ENCODE measurements at places on chromosomes 13 and 19.

- peak; percentile 46 for DNase-seq
Observed at GRCh38 chr19:53192771-53193534, at the start of gene ZNF665. TSS of gene ZNF665 (minus strand) at chr19:53193358. CDS start at chr19:53182898, 10,460 bp downstream.

GRCh38 chr19:58555369-58555885 lies 522 bp upstream of the CHMP2A start:
- no peak for DNase-seq

DNA sequence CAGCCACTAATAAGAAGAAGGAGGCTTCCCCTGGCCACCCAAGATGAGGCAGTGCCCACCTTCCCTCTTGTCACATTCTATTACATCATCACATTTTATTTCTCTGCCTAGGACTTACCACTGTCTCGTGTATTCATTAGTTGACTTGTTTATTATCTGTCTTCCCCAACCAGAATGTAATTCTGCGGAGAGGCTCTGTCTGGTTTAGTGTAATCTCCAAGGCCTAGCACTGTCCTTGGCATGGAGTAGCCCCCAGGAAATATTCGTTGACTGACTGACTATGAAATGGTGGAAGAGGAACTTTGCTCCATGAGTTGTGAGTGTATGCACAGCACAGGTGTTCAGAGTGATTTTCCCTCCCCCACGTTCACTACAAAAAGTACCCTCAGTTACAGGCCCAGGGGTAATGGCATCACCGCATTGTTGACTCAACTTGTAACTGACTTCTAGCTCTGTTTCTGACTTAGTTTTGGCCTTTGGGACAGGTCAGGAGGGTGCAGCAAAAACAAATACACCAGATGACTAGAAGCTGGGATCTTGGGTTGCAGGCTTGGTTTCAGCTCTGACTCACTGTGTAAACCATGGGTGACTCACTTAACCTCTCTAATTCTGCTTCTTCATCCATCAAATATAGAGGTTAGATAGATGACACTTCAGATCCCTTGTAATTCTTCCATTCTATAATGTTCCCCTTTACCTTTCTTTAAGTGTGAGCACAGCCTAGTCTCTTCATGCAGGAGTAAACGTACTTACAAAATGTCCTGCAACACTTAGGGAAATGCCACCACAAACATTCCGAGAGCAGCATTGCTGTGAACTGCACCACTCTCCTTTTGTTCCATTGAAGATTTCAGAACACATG lies 229.7 kb downstream of the KCNRG start:
- peak; percentile 82 for DNase-seq

- no peak for DNase-seq
Observed at GRCh38 chr19:20787786-20788185, 11.7 kb downstream of the ZNF66 start.

DNA sequence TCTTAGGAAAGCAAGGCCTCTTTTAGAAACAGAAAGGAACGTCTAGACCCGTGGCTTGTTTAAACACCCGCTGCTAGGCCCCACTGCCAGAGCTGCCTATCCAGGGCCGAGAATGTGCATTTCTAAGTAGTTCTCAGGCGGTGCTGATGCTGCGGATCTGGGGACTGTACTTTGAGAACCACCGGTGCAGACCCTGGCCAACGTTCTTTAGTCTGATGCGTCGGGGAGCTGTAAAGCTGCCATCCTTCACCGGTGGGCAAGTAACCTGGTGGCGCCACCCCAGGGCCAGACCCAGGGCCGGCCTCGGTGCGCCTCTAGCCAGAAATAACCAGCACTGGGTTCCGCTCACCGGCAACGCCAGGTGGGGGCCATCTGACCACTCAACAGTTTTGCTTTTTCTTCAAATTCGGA lies 47.1 kb downstream of the TGDS start:
- DNase-seq = no peak

DNA sequence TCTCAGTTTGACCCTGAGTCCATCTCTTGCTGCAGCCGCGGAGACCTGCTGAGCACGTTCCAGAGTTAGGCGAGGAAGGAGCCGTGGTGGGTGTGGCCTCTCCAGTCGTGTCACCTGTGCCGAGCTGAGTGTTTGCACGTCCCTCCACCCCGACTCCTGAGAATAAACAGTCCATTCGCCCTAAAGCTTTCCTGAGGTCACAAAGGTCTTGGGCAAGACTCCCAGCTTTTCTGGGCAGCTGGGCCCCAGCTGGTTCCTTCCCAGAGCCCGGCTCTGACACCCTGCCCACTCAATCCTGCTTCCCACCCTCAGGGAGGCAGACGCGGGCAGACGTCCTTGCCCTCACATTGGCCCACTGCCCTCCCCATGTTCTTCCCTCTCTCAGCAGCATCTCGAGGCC lies 142.2 kb downstream of the KCTD15 start:
- DNase-seq = no peak

DNA sequence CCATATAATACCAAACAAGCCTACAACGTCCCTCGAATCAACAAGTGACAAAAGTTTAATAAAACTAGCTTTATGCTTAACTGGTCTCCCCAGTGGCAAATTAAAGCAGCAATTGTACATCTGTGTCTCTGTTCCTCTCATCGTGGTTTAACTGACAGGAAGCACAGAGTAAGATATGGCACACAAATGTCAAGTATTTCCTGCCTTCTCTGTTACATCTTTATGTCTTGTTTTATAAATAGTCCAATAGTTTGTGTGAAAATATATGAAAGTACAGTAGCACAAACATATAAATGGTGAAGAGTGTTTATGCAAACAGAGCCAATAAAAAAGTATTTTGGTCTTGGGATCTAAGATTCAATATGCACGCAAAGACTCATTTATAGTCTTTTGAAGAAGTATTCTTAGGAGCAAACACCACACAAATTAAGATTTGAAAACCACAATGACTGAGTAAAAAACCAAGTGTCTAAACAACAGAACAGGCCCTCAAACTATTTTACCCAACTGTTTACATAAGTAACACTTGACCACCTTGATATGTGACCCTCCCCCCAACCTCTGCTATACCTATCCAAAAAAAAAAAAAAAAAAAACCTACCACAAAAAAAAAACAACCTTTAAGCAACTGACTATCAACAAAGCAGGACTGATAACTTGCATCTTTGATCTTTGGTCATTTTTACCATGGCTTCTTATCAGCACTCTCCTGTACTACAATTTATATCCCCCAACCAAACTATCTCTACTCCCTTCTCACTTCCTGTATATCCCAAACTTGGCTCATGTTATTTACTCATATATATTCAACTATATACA lies 14.0 kb downstream of the ELF1 start:
- no peak for DNase-seq

DNA sequence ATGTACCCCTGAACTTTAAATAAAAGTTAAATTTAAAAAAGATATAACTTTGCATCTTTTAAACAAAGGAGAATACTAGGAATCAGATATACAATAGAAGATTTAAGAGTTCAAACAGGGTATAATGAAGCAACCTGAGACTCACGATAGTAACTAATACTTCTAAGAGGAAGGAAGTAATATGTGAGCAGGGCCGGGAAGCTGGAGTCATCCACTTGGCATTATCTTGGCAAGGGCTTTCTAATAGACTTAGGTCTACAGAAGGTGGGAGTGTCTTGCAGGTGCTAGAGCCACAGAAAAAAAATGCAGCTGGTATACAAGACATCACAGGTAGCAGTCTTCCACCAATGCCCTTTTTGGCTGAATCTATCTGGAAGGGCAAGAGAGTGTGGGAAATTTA lies 231.9 kb downstream of the KCTD12 start:
- peak; percentile 33 for DNase-seq

DNA sequence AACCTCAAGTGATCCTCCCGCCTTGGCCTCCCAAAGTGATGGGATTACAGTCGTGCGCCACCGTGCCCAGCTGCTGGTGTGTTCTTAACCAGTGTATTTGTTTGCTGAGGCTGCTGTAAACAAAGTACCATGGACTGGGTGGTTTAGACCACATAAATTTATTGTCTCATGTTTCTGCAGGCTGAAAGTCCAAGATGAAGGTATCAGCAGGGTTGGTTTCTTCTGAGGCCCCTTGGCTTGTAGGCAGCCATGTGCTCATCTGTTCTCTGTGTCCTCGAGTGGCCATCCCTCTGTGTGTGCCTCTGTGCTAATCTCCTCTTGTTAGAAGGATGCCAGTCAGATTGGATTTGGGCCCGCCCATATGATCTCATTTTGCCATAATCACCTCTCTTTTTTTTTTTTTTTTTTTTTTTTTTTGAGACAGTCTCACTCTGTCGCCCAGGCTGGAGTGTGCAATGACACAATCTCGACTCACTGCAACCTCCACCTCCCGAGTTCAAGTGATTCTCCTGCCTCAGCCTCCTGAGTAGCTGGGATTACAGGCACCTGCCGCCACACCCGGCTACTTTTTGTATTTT lies 31.8 kb downstream of the PEX11G start:
- peak; percentile 48 for DNase-seq

DNA sequence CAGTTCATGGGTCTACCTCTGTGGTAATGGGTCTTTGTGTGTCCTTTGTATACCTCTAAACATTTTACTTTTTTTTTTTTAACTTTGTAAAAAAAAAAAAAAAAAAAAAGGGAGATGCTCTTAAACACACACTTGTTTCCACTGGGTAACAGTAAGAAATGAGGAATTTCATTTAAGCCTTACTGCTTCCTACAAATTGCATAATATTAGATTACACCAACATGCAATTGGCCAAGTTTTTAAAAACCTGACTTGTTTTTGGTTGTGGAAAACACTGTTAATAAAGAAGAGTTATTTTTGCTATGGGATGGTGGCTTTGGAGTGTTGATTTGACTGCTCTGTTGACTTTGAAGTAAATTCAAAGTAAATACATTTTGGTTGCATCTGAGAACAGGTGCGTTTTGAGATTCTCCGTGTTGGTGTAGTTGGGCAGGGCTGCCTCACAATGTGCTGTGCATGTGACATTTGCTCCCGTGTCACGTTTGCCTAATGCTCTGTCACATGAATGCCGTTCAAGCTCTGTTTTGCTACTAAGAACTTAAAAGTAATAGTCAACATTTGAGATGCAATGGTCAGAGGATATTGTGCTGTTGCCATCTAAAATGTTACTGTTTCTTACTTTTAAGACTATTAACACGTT lies 202.4 kb downstream of the LMO7 start:
- DNase-seq = no peak

- no peak for DNase-seq
Observed at GRCh38 chr13:112069845-112070251, 2.9 kb downstream of the SOX1 start.

- no peak for DNase-seq
Observed at GRCh38 chr19:13077240-13077639, 25.4 kb downstream of the LYL1 start.

GRCh38 chr19:3440082-3440481 lies 40.2 kb downstream of the SMIM24 start:
- DNase-seq = no peak

DNA sequence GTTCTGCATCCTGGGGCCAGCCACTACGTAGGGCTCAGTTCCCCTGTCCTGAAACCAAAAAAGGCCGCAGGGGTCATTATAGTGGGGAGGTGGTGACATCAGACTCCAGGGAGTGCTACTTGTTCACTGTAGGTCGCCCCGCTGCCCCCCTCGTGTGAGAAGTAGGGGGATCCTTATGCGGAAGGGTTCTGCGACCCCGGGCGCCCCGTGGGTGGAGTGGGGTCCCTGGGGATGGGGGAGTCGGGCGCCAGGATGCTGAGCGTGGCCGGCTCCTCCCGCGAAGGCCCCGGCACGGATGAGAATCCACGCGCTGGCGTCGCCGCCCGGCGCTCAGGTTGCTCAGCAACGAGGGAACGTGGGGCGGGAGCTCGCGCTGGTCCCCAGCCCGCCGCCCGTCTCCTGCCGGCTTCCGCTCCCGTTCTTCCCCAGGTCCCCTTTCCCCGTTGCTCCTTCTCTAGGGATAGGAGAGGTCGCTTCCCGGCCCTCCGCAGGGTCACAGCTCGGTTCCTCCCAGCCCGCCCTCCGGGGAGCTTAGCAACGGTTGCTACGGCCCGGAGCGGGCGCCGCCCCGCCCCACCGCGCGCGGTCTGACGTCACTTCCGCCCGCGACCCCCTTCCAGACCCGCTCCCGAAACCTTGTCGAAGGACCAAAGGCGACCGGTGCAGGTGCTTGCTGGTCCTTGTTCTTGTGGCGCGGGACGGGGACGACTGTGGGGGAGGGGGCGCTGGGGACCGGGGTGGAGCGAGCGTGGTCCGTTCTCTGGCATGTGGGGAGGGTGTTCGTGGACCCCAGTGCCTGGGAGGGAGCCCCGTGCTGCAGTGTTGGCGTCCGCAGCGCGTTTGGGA lies at the start of gene NAT14:
NAT14 (plus strand) TSS at position 596 of the 846 bp plus-strand sequence. CDS start 521 bp downstream, outside the sequence.
- DNase-seq = peak; percentile 16

DNA sequence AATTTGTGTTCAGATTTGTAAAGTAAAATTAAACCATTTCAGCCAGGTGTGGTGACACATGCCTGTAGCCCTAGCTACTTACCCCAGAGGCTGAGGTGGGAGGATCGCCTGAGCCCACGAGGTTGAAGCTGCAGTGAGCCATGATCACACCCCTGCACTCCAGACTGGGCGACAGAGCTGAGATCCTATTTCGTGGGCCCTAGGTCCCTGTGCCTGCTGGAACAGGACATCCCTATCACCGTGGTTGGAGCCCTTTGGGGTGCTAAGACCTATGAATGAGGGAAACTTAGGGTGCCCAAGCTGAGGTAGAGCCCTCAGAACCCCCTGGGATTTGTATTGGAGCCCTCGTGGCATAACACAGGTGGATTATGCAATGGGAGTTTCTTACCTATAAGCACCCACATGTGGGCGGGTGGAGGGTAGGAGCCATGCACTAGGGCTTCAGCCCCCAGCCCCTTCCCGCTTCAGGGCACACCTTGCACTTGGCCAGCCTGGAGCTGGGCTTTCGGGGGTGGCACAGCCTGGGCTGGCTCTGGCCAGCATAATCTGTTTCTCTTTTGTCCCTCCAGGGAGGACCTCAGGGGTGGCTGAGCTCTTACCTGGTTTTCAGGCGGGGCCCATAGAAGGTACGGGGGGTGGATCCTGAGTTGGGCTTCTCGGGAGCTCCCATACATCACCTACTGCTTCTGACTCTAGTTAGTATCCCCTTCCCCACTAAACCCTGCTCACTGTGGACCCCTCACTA lies 7.2 kb upstream of the USF2 start:
- no peak for DNase-seq

- DNase-seq = no peak
Observed at GRCh38 chr13:94384231-94384905, 95.1 kb downstream of the DCT start.

DNA sequence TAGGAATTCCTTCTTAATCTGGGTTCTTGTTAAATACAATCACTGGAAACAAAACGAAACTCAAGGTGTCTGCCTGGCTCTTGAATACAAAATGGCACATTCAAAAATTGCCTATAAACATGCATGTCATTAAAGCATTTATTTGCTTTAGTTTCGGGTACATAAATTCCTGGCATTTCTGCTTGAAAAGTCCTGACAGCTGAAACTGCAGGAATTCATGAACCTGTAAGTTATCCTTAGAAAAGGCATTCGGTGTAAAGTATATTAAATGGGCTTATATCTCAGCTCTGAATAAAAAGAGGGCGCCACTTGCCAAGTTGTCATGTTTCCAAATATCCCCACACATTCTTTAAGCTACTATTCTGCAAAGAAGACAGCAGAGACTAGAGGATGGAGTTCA lies 32.9 kb downstream of the RXFP2 start:
- no peak for DNase-seq

- no peak for DNase-seq
Observed at GRCh38 chr19:18466354-18466753, 28.4 kb upstream of the ISYNA1 start.

Data from foreskin keratinocyte (primary cell).